Umbilical cord (tissue), 2 donors: ENCODE measurements at places on chromosomes 5 and 9.

GRCh38 chr9:128405077-128405779 lies 15.4 kb upstream of the CERCAM start:
- DNase-seq, result no peak

GRCh38 chr9:104342552-104342951 lies 161.5 kb upstream of the OR13F1 start:
- no peak for DNase-seq

GRCh38 chr9:80233102-80233843 lies 661.5 kb downstream of the TLE4 start:
- no peak for DNase-seq

DNA sequence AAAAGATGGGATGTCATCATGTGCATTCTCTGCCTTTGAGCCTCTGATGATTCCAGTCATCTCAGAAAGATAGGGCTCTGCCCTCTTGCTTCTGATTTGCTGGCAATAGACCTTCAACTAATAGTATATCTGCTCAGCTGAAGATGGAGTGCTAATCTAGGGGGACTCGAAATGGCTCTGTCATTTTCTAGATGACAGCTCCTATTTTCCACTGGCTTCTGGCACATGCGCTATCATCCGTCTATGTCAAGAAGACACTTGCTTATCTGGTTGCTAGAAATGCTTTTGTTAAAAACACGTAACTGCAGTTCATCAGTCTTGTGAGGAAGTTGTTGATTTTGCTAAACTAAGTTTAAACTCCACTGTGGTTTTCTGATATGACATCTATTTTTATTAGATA lies 265.5 kb upstream of the ZNF608 start:
- no peak for DNase-seq

DNA sequence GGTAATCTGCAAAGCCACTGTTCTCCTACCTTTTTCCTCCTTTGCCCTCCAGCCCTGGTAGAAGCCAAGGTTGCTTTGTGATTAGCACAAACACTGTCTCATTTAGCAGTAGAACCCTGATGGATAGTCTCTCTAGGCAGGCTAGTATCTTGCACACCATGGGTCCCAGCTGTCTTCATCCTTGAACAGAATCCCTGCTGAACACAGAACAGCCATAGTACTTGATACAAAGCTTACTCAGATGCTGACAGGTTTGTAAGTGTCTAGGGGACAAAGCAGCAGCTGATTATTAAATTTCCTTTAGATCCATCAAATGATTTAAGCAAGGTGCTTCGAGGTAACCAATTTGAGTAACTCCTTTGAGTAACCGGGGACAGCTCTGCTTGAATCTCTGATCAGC lies 163.7 kb upstream of the PPP1R2B start:
- no peak for DNase-seq
